ENCODE measurements at places on chromosomes 16 and 17.

DNA sequence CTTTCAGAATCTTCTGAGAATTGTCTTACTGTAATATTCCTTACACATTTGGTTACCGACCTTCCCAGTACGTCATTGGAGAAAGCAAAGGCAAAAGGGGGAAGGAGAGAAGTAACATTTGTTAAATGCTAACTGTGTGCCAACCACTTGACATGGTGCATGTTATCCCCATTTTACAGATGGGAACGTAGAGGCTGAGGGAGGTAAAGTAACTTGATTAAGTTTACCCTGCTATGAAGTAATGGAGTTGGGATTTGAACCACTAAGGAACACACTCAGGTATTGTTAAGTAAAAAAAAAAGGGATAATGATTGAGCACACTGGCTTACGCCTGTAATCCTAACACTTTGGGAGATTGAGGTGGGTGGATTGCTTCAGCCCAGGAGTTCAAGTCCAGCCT lies 156.4 kb downstream of the PRKCA start:
- no peak for DNase-seq

GRCh38 chr16:10617662-10618420 lies 37.4 kb upstream of the EMP2 start:
- no peak for DNase-seq

DNA sequence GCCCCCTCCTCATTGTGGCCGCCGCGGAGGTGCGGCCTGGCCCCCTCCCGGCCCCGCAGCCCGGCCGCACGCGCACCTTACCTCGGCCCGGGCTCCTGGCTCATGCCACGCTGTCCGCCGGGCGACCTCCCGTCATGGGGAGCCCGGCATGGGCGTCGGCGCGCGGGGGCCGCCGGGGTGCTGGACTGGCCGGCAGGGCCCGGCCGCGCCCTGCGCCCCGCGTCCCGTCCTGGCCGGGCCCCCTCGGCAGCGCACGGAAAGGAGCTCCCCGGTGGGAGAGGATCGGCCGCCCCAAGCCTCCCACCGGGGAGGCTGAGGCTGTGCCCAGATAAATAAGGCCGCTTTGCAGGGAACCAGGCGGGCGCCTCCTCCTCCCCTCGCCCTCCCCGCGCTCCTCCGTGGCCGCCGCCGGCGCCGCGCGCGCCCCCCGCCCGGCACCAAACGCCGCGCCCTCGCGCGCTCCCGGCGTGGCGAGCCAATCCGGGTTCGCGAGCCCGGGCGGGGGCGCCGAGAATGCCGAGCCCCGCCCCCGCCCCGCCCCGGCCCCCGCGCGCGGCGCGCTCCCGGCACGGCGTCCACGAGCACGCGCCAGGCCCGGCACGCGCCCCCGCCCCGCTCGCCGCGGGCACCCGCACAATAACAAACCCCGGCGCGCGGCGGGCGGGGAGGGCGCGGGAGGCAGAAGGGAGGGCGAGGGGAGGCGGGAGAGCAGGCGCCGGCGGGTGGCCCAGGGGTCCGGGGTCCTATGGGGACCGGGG lies at the start of gene FBXL16:
Gene FBXL16 (minus strand): TSS at position 371 of the 758 bp plus-strand sequence. CDS start 8,396 bp downstream, outside the sequence.
- DNase-seq: no peak

DNA sequence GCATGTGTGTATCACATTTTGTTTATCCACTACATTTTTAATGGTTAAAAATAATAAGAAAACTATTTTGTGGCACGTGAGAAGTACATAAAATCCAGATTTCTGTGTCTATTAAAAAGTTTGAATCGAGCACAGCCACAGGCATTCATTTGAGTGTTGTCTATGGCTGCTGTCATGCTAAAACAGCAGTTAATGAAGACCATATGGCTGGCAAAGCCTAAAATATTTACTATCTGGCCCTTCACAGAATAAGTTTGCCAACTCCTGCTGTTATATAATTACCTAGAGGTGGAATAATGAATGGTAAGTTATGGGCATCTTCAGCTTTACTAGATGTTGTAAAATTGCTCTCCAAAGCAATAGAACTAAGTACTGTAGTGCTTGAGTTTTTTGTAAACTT lies 30.5 kb downstream of the TMEM98 start:
- no peak for DNase-seq

DNA sequence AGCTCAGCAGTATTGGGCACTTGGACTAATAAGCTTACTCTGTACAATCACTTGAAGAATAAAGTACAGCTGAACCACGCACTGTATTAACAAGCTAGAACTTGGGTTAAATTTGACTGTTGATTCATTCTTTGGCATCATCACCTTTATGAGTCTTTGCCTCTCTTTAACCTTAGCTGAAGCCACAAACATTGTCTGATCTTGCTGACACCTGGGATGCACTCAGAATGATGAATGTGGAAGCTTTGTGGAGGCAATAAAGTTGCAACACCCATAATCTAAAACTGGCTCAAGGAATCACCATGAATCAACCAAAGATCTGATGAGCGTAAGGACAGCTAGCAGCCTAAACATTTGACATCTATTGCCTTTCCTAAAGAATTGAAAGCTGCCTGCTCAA lies 590.6 kb upstream of the SOX9 start:
- DNase-seq: no peak

- DNase-seq: no peak
Measured at GRCh38 chr17:79937391-79938335, 98.0 kb downstream of the TBC1D16 start.

DNA sequence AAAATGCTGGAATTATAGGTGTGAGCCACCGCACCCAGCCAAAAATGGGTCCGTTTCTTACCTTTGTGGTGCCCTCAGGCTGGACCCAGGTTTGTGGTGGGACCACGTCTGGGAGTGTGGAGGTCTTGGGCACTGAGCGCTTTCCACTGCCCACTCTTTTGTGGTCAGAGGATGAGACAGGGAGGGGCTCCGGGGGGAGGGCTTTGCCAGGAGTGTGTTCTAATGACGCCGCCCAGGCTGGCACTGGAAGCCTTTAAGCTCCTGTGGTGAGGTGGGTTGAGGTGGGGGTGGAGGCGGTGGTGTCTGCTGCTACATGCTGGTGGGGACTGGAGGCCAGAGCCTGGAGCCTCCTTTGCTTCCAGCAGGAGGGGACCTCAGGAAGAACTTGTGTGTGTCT lies 12.8 kb upstream of the ADCY7 start:
- no peak for DNase-seq

GRCh38 chr16:30972872-30973271 lies 12.1 kb upstream of the HSD3B7 start:
- DNase-seq: no peak

GRCh38 chr17:66494023-66494803 lies 191.8 kb downstream of the PRKCA start:
- no peak for DNase-seq

DNA sequence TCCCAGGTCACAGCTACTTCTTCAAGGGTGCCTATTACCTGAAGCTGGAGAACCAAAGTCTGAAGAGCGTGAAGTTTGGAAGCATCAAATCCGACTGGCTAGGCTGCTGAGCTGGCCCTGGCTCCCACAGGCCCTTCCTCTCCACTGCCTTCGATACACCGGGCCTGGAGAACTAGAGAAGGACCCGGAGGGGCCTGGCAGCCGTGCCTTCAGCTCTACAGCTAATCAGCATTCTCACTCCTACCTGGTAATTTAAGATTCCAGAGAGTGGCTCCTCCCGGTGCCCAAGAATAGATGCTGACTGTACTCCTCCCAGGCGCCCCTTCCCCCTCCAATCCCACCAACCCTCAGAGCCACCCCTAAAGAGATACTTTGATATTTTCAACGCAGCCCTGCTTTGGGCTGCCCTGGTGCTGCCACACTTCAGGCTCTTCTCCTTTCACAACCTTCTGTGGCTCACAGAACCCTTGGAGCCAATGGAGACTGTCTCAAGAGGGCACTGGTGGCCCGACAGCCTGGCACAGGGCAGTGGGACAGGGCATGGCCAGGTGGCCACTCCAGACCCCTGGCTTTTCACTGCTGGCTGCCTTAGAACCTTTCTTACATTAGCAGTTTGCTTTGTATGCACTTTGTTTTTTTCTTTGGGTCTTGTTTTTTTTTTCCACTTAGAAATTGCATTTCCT lies 3.4 kb upstream of the LPCAT2 start:
- DNase-seq: no peak

GRCh38 chr16:85185303-85186100 lies 73.2 kb upstream of the CIBAR2 start:
- DNase-seq: no peak

DNA sequence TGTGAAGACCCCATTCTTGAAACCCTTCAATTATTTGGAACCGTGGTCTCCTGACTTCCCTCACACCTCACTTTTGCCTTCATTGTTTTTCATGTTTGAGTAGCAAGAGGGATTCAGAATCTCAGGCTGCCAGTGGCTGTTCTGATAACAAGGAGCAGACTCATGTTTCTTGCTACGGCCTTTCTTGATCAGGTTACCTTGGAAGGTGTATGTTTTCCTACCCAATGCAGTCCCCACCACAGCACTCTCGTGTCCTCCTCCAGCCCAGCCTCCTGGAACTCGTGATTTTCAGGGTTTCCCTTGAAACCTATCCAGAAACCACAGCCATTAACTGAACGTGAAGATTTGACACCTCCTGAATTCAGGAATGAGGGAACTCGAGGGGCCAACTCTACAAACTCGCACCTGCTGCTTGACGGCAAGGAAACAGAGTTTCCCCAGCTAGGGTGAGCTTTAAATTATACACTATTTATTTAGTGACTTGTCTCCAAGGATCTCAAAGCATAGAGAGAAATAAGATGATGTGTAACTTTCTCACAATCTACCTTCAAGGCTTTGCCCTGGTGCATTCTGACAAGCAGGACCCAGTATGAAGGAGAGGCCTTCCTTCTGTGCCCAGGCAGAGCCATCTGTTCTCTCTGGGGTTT lies 1.6 kb downstream of the ZFHX3 start:
- DNase-seq: no peak

GRCh38 chr17:55383771-55384642 lies 37.6 kb downstream of the MMD start:
- DNase-seq: no peak

GRCh38 chr16:57255686-57256415 lies 10.8 kb downstream of the ARL2BP start:
- no peak for DNase-seq

GRCh38 chr16:69131839-69132423 lies 457 bp downstream of the CHTF8 start:
- peak; percentile 71 for DNase-seq

DNA sequence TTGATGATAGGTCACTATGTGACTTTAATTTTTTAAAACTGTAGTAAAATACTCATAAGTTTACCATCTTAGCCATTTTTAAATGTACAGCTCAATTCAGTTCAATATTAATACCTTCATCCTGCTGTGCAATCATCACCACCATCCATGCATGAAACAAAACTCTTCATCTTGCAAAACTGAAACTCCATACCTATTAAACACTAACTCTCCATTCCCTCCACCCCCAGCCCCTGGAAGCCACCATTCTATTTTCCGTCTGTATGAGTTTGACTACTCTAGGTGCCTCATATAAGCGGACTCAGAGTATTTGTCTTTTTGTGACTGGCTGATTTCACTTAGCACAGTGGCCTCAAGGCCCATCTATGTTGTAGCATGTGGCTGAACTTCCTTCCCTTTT lies 9.4 kb upstream of the CNEP1R1 start:
- no peak for DNase-seq

GRCh38 chr16:7644811-7645210 lies 312.2 kb downstream of the RBFOX1 start:
- no peak for DNase-seq

GRCh38 chr16:12419987-12420386 lies 383.7 kb downstream of the CPPED1 start:
- no peak for DNase-seq

DNA sequence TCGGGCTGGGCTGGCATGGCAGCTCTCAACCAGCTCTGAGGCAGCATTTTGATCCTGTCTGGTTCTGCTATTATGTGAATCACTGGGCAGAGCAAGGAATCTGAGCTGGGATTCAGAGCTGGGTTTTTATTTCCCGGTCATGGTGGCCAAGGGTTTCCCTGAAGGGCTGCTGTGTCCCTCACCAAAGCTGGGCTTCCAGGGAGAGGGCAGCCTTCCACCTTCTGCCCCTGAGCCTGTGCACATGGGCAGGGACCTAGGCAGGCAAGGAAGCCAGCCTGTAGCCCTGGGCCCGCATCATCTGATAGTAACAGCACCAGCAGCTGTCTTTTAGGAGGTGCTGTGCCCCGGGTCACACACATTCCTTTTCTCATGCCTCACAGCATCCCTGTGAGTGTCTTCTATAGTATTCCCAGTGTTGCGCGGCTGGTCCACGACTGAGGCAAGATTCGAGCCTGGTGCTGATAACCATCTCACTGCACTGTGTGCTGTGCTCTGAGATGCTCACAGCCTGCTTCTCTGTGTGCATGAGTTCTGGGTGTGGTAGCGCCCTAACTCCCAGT lies 85.3 kb upstream of the PLCG2 start:
- no peak for DNase-seq

GRCh38 chr17:66451188-66452149 lies 149.1 kb downstream of the PRKCA start:
- DNase-seq: no peak

DNA sequence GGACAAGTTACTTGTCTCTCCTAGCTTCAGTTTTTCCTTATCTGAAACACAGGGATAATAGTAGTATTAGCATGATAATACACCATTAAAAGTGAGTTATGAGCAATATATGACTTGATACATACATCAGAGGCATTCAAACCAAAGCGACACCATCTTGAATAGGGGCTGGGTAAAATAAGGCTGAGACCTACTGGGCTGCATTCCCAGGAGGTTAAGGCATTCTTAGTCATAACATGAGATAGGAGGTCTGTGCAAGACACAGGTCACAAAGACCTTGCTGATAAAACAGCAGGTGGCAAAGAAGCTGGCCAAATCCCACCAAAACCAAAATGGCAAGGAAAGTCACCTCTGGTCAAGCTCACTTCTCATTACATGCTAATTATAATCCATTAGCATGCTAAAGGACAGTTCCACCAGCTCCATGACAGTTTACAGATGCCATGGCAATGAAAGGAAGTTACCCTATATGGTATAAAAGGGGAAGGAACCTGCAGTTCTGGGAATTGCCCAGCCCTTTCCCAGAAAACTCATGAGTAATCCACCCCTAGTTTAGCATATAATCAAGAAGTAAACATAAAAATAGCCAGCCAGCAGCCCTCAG lies 37.2 kb upstream of the HS3ST3A1 start:
- DNase-seq: no peak

DNA sequence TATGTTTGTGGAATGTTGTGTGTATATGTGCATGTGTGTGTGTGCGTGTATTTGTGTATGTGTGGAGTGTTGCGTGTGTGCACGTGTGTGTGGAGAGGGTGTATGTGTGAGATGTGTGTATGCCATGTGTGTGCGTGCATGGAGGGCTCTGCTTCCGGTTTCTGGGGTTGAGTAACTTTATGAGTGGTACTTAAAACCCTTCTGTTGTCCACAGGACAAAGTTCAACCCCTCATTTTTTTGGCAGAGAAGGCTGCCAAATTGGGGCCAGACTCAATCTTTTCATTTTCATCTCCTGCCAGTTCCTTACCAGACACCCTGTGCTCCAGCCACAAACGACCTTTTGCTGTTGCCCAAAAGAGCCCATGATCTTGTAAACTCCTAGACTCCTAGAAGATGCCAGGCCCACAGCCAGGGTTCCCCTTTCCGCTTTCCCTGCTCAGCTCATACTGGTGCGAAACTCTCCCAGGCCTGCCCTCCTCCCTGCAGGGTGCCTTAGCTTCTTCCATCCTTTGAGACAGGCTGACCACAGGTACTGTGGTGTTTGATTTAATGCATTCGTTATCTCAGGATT lies 100.2 kb downstream of the CMIP start:
- DNase-seq: no peak
